Stimulated activated CD8-positive, alpha-beta memory T cell treated with anti-CD3 and anti-CD28 coated beads, Interleukin-7, amount 100 ng/mL, for 48 hours (primary cell): ENCODE measurements at places on chromosomes 7 and 10.

DNA sequence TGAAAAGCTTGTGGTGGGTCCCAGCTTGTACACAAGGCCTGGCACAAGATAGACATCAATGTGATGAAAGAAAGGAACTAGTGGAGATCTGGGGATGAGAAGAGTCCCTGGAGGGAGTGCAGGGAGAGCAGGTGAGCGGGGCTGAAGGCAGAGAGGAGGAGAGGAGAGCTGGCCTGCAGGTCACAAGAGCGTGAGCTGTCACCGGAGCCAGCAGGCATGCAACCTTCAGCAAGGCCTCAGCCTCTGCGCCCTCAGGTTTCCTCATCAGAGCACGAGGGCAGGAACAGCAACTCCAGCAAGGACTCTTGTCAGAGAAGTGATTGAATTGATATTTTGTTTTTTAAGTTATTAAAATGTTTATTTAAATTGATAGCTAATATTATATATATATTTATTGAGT, 188.6 kb downstream of the CXCL12 start:
- no peak for DNase-seq

GRCh38 chr7:135147341-135147898, 452 bp upstream of the TMEM140 start:
- DNase-seq: no peak

GRCh38 chr7:64880322-64881297, 22.5 kb upstream of the ZNF273 start:
- DNase-seq: no peak

GRCh38 chr10:22761569-22762220, 47.3 kb upstream of the PIP4K2A start:
- no peak for DNase-seq

DNA sequence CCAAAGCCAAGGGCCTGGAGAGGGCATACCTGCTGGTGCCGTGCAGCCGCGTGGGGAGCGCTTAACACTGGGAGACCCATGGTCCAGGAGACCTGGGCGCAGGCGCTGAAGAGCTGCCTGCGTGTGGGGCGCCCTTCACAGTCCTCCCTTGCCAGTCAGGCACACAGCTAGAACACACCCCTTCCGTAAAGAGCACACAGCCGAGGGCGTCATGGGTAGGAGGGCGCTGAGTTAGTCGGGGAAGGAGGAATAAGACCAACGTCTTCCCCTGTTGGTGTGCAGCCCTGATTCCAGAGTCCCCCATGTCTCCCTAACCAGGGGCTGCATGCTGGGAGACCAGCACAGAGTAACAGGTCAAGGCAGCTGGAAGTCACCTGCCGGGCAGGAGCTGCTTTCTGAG, 273.9 kb downstream of the USP6NL start:
- DNase-seq: no peak

- DNase-seq: no peak
Measured at GRCh38 chr10:125699562-125700143, 16.7 kb upstream of the TEX36 start.

GRCh38 chr10:72883861-72884260, 9.7 kb upstream of the OIT3 start:
- DNase-seq: no peak

DNA sequence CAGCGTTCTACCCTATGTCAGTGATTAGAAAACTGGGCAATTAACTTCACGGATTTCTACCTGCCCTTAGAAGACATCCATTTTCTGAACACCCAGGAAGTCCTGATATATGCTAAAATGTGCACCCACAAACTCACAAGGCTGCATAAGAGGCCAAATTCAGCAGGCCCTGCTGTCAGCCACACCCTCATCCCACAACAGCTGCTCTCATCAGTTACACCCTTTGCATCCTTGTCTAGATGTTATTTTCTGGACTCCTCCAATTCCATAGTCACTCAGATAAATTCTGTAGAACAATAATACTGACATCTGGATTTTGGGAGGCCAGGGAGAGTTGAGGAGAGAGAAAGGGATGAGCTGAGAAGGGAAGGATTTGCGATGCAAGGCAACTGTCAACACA, 208.9 kb downstream of the TAX1BP1 start:
- no peak for DNase-seq

GRCh38 chr10:101774589-101775272, 1.2 kb downstream of the FGF8 start:
- DNase-seq: no peak

GRCh38 chr10:57113545-57113944, 752.5 kb upstream of the ZWINT start:
- no peak for DNase-seq

DNA sequence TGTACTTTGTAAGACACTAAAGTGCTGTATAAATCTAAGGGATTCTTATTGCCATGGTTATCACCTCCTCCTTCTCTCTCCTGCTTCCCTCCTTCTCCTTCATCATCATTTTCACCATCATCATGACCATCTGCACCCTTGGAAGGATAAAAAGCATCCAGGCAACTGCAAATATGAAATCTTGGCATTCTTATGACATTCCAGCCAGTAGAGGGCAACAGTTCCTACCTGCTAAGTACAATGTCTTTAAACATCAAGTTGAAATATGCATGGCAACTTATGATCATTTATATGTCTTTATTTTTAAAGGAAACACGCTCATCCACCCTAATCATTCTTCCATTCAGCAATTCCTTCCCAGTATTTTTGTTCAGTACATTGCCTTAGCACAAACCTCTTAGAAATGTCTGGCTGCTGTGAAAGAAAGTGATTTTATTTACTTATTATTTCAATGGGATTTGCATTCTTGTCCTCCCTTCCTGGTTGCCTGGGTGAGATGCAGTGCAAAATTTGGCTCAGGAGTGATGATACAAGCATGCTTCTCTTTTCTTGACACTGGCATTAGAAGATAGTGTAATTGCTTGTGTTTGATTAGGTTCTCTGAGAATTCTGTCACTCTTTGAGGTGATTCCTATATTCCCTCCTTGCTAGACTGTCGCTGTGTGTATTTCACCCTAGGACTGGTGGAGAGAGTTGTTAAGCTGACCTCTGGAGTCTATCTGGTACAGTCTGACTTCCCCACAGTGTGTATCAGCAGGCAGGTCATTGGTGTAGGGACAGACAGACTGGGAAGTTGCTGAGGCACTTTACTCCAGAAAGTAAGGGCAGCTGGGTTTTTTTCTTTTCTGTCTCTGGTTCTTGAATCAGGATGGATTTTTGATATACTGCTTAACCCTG, 188.5 kb upstream of the BMPER start:
- DNase-seq: no peak

DNA sequence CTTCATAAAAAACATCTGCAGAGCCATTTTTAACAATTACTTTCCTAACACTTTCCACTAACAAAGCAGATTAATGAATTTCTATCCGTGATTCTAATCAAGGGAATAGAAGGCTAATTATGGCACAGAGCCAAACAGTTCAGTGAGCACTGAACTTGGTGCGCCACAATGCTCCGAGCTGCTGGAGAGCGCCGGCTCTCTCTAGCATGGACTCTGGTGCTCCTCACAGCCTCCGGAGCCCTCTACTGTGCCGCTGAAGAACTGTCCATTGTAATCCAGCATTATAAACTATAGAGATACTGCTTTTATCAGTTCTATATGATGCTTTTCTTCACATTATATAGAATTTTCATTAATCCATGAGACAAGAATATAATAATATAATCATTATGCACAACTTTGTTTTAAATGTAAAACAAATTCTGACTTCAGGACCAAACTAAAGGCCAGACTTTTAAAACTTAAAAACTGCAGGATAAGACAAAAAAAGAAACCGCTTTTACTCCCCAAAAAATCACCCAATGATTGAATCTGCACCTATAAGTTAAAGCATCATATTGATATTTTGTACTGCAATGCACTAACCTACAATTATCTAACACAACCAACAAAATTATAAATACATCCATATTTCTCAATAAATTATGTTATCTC, 123.6 kb downstream of the RNF32 start:
- no peak for DNase-seq

- DNase-seq: no peak
Measured at GRCh38 chr7:44307905-44308595, 17.3 kb downstream of the CAMK2B start.

DNA sequence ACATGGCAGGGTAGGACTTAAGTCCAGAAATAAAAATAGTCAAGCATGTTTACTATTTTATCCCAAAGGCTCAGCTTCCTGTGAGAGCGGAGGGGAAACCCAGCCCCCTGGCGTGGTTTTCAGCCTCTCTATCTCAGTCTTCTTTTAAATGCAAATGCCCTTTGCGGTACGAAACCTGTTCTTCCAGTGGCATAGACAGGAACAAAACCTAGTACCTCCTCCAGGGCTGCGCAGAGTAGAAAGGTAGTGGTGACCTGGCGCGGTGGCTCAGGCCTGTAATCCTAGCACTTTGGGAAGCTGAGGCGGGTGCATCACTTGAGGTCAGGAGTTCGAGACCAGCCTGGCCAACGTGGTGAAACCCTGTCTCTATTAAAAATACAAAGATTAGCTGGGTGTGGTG, 181.3 kb upstream of the FOXK1 start:
- no peak for DNase-seq

GRCh38 chr7:118158766-118159165, 25.2 kb upstream of the LSM8 start:
- no peak for DNase-seq

DNA sequence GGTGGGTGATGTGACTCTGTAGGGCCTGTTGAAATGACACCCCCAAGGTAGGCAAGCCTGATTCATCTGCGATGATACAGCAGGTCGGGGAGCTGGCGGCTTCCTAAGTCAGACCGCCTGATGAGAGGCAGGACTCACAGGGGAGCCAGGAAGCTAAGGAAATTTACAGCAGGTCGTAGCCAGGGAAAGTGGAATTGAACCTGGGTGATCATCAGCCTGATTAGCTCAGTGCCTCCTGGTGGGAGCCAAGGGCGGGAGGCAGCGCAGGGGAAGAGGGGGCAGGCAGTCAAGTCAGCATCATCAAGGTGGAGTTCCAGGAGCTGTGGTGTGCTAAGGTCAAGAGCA, 18.5 kb upstream of the TRIM56 start:
- DNase-seq: no peak

DNA sequence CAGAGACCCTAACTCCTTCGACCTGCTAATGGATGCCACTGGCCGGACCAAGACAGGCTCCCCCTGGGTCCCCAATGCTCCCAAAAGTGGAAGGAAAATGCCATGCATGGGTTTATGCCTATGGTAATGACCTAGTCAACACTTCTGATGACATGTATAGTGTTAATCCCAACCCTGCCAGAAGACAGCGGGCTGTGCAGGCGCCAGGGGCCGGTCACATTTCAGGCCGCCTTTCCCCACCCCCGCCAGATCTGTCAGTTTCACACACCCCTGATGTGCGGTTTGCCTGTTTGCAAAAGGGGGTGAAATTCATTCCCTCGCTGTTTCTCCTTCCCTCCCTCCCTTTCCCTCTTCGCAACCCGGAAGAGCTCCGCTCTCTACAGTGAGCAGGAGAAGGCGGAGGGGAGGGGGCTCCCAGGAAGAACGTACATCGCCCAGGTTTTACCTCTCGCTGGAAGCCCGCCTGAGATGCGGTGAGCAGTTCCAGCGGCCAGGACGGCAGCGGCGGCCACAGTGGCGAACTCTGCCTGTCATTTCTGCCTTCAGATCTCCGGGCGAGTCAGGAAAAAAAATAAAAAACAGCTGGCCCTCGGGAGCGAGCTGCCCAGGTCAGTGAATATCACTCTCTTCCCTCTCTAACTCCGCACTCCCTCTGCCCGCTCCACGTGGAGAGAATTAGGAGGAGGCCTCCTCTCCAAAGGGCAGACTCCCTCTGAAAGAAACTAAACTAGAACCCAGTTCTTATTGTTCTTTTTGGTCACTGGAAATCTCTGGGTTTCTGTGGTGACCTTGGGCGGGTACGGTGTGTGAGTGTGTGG, 9.4 kb upstream of the GATA3 start:
- no peak for DNase-seq

- no peak for DNase-seq
Measured at GRCh38 chr10:61627266-61627665, 35.5 kb upstream of the CABCOCO1 start.

DNA sequence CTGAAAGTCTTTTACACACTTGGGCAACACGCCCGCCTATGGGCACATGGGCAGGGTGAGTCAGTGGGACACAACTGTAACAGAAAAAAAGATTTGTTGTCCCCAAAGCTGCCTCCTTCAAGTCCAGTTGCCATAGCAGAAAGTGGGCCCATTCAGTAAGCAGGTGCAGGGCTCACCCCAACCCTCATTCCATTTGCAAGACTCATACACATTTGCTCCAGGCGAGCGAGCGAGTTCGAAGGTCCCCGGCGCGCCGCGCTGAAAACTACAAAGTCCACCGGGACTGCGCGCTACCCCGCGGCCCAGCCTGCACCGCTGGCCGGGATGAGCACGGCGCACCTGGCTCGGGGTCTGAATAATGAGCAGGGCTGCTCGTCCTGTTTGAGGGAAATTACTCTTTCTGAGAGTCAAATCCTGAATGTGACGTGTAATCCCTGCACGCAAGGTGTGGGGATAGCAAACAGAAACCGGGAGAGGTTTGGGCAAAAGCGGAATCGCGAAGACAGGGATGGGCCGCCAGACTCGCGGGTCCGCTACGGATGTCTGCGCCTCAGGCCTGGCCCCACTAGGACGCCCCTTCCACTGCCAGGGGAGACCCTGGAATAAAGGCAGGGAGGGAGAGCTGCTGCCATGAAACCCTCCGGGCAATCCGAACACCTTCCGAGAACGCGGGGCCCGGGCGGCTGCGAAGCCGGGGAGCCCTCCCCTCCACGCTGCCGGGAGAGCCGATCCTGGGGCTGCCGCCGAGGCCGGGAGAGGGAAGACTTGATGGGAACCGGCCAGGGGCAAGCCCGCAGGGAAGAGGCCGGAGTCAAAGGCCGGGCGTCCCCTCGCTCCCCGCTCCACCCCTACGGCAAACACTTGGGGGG, 982 bp downstream of the COBL start:
- no peak for DNase-seq

DNA sequence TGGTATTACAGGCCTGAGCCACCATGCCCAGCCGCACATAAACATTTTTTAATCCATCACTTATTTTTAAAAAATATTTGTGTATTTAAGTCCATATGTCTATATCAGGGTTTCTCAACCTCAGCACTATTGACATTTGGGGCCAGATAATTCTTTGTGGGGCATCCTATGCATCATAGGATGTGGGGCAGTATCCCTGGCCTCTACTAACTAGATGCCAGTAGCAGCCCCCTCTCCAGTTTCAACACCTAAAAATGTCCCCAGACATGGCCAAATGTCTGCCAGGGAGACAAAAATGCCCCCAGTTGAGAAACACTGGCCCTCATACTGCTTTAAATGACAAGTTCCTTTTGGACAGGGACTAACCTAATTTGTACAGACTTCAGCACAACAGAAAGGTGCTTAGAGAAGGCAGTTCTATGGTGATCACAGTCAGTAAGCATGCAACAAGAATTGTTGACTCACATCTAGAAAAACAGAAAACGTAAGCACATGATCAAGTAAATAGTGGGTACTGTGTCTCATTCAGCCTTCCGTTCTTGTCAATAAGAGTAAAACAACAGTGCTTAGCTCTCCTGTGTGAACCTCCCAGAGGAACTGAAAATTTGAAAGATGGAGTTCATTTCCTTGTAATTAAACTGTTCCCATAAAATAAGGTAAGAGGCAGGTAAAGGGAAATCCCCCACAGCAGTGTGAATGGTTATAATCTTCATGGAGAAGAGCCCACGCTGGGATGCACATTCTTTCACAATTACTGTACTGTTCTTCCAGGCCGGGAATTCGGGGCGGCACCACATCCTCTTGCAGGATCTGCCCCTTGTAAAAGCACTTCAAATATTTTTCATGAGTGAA, 17.3 kb upstream of the ADRB1 start:
- DNase-seq: no peak
